ENCODE measurements at places on chromosomes 11 and 22.

- DNase-seq, result no peak
Observed at GRCh38 chr22:39177456-39177775, 24.9 kb upstream of the CBX7 start.

GRCh38 chr22:42716649-42717127, 4.0 kb downstream of the A4GALT start:
- no peak for DNase-seq

- no peak for DNase-seq
Observed at GRCh38 chr11:84887055-84887629, 740.0 kb downstream of the DLG2 start.

GRCh38 chr11:18367431-18367830, 26.9 kb upstream of the LDHA start:
- no peak for DNase-seq

GRCh38 chr11:75520688-75521087, 5.1 kb downstream of the GDPD5 start:
- DNase-seq, result no peak

- DNase-seq, result no peak
Observed at GRCh38 chr11:34840736-34841386, 75.3 kb downstream of the APIP start.

Data from activated effector memory CD4-positive, alpha-beta T cell treated with Interleukin-2 at 50 U/mL for 16 hours (primary cell).